NCI-H1048 (cell line): ENCODE measurements at places on chromosomes 4 and X.

DNA sequence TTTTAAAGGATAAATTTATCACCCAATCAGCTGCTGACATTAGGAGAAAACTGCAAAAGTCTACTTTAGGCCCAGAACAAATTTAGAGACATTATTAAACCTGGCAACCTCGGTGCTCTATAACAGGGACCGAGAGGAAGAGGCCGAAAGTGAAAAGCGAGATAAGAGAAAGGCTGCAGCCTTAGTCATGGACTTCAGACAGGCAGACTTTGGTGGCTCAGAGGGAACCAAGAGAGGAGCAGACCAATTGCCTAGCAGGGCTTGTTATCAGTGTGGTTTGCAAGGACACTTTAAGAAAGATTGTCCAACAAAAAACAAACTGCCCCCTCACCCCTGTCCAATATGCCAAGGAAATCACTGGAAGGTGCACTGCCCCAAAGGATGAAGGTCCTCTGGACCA lies 12.8 kb upstream of the UGT2B10 start:
- no peak for DNase-seq

GRCh38 chrX:154366666-154367055 lies 7.8 kb downstream of the FLNA start:
- no peak for DNase-seq

- no peak for DNase-seq
Observed at GRCh38 chr4:522438-522837, 23.4 kb downstream of the PIGG start.

GRCh38 chrX:119870626-119871131 lies 854 bp downstream of the RNF113A start:
- DNase-seq, result no peak

- no peak for DNase-seq
Observed at GRCh38 chrX:138057883-138058282, 492.0 kb downstream of the ZIC3 start.

GRCh38 chrX:140912606-140913005 lies 89.8 kb upstream of the SPANXB1 start:
- no peak for DNase-seq

DNA sequence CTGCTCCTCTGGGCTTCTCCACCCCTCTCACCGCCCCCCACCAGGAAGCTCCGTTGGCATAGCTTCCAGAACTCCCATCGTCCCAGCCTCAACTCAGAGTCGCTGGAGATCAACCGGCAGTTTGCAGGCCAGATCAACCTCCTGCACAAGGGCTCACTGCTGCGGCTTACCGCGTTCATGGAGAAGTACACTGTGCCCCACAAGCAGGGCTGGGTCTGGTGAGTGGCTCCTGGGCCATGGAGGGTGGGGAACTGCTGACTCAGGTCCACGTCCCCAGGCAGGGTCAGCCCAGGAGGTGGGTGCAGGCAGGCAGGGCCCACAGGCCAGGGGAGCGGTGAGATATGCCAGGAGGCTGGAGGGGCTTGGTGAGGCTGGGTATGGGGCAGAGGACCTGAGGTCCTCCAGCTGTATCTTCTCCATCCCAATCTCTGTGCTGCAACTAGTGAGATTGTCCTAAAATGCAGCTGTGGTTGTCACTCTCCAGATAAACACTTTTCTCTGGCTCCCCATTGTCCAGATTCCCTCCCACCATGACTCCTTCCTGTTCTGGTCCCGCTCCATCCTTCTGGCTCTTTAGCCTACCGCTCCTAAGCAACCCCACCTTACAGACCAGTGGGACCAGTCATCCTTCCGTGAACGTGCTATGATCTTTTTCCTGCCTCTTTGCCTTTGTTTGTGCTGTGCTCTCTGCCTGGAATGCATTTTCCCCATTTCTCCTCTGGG lies 71.9 kb downstream of the STARD8 start:
- DNase-seq, result no peak

DNA sequence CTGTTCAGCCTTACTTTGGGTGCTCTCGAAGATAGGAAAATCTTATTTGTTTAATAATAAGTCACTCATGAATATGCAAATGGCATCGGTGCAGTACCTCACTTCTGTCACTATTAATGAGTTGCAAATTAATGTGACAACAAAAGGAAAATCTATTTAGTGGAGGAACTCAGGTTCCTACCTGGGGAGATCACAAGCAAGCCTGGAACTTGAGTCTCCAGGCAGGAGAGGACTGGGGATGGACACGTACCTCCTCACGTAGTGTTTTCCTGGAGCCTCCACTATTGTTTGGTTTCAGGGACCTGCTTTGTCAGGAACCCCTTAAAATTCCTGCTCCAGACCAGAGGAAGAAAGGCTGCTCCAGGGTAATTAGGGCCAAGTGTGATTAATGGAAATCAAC lies 82.1 kb downstream of the BCOR start:
- DNase-seq, result no peak

- no peak for DNase-seq
Observed at GRCh38 chrX:38649674-38650647, 88.6 kb downstream of the TSPAN7 start.

DNA sequence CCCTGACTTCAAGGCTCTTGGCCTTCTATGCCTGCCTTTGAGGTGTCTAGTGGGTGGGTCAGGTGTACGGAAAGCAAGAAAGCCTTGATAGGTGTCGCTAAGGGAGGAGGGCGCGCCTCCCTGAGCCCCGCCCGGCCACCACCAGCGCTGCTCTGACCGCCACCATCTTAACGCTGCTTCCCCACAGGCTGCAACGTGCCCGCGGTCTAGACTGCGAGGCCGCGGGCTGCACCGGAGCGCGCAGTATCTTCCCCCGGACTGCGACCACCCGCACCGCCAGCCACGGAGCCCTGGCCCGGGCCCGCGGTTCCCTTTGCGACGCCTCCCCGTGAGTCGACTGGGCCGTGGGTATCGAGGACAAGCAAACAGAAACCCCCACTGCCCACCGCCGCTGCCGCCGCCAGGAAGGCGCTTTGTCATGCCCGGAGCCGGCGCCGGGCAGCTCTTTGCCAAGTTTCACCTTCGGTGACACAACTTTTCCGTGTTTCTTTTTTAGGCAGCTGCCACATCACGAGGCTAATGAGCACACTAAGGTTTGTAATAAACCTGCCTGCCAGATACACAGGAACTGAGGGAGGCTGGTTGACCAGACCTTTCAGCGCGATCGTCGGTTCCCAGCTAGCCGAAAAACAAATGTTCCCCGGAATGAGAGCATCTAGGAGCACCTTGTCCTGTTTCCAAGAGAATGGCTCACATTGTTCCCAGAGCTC lies 335.8 kb upstream of the F9 start:
- no peak for DNase-seq

DNA sequence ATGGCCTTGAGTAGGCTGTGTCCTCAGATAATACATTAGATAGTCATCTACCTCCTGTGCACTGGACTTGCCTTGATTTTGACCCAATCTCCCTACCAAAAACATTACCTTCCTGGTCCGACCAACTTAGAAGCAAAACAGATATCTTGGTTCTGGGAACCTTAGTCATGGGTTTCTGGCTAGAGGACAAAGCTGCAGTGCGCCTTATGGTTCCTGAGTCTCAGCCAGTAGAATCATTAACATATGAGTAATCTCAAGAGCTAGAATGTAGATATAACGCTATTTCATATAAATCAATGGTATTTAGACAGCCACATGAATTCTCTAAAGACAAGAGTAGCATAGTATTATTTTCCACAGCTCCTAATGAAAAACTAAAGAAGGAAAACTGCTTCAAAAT lies 83.1 kb downstream of the GRIA3 start:
- no peak for DNase-seq

DNA sequence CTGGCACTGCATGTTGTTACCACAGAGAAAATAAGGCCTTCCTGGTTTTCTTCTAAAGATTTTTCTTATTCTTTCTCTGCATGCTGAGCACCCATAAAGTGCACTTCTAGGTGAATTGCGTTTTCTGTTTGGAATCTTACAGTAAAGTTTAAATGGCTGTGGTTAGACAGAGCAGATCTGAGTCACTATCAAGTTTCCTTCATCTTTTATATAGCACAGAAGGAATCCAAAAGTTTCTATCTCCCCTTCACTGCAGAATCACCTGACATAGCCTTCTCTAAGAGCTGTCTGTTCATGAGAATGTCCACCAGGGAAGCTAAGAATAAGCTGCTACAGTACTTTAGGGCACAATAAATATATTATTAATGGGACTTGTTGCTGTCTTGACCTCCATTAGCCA lies 455.5 kb upstream of the FAM241A start:
- no peak for DNase-seq

GRCh38 chrX:37883196-37883595 lies 35.8 kb upstream of the DYNLT3 start:
- no peak for DNase-seq

- peak; percentile 62 for DNase-seq
Observed at GRCh38 chr4:82005158-82005557, 368.6 kb downstream of the HNRNPD start.

DNA sequence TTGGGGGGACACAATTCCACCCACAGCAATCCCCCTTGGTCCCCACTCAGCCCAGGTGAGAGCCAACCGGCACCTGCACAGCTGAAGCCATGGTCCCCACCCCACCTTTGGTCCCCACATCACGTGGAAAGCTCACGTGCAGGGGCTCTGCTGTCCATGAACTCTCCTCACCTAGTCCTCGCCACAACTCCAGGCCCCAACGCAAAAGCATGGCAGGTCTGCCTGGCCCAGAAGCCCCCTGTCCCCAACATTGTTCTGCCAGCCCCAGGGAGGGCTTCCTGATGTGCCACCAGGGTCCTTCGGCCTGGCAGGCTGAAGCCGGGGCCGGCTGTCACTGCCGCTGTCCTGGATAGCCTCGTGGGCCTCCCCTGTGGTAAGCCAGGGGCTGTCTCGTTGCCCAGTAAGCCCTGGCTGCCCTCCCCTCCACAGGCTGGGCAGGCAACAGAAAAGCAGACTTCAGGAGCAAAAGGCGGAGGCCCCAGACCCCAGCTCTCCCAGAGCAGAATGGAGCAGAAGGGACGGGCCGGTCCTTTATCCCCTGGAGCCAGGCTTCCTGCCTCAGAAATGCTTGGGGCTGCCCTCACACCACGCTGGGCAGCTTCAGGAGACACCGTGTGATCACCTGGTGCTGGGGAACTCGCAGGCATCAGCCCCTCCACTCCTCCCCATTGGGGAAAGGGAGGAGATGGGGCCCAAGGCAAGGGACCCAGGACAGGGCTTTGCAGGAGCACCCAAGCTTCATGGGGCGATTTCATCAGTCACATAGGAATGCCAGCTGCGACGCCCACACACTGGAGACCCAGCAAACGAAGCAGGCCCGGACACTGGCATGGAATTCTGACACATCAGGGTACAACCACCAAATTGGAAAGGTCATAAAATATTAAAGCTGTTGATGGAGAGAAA lies 103.7 kb downstream of the ADRA2C start:
- no peak for DNase-seq

DNA sequence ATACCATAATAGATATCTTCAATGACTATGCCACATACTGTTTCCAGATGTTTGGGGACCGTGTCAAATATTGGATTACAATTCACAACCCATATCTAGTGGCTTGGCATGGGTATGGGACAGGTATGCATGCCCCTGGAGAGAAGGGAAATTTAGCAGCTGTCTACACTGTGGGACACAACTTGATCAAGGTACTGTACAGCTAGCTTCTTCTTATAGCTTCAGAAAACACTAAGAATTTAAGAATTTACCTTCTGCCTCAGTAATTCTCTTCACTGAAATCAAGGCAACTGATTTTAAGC lies 805 bp downstream of the KLB start:
- no peak for DNase-seq
